ENCODE measurements at places on chromosomes 5 and 9. TPM values are rescaled to one million over a fixed set of nuclear protein-coding genes. Genes with fewer than 3 reads are reported as not detected.
A peak's percentile ranks its signal among the peaks of the same experiment; 100 is the strongest.

Gene BARX1
- 1.5 TPM for total RNA-seq

Gene PAM
- total RNA-seq, result 120 TPM

Gene SHOC1
- not detected for total RNA-seq

Gene GRM6
- total RNA-seq, result not detected

Gene ORM2
- total RNA-seq, result not detected

Gene CCL27
- total RNA-seq, result not detected

Gene CER1
- not detected for total RNA-seq

Gene PCDHGA1
- total RNA-seq, result 0.34 TPM

Gene NRG2
- 0.17 TPM for total RNA-seq

Gene SLC6A7
- total RNA-seq, result 0.06 TPM

Gene DNM1
- 12.3 TPM for total RNA-seq

Gene CTSV
- total RNA-seq, result 13.6 TPM

- DNase-seq, result no peak
Observed at GRCh38 chr9:94441796-94442195, 113.1 kb upstream of the PCAT7 start.

- DNase-seq, result peak; percentile 75
Observed at GRCh38 chr5:150322202-150322601, 19.5 kb upstream of the ARSI start.

- DNase-seq, result peak; percentile 20
Observed at GRCh38 chr9:34145165-34145564, 18.7 kb upstream of the DCAF12 start.

- DNase-seq, result peak; percentile 51
Observed at GRCh38 chr9:93682155-93682968, 106.0 kb downstream of the PHF2 start.

DNA sequence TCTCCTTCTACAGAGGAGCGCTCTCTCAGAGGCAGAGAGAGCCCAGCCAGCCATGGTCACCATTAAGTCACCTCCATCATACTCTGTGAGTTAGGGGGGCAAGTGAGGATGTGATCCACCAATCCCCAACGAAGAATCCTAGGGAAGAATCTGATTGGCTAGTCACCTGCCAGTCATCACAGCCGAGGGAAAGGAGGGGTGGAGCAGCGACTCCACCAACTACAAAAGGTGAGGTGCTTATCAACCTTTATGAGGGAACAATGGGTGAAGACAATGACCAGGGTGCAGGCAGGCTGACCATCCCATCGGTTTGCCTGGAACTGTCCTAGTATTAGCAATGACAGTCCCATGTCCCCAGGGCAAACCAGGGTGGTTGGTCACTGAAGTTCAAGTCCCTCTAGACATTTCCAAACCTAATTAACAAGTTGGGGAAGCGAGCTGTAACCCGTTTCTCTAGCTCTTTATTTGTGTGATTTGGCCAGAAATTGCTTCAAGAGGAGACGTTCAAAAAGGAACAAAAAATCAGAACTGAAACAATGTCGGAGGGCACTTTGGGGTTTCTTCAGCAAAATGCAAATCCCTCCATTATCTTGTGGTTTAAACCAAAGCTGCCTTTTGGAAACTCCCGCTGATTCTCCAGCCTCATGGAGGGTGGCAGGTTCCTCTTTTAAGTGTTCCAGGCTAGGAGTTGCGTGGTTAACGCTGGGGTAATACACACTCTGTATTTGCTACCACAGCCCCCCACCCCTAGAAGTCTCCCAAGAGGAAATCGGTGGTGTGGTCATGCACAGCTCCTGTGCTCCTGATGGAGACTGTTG lies 18.8 kb upstream of the FCN1 start:
- no peak for DNase-seq

- DNase-seq, result peak; percentile 59
Observed at GRCh38 chr9:71783120-71783523, 14.8 kb upstream of the CEMIP2 start.

DNA sequence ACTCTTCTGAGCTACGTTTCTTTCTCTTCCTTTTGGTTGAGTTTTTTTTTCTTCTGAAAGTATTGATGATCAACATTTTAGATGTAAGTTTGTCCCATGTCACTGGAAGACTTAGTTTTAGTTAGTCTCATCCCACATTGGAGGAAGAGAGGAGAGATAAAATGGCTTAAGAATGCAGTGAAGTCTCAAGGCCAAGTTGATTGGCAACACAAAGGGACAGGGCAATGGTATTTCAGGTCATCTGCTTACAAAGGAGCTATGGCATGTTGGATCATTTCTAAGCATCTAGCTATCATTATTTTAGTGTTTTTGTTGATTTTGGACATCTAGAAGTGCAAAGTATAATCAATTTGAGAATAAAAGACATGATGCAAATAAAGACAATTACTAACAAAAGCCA lies 58.6 kb downstream of the CDKN2A start:
- DNase-seq, result no peak

DNA sequence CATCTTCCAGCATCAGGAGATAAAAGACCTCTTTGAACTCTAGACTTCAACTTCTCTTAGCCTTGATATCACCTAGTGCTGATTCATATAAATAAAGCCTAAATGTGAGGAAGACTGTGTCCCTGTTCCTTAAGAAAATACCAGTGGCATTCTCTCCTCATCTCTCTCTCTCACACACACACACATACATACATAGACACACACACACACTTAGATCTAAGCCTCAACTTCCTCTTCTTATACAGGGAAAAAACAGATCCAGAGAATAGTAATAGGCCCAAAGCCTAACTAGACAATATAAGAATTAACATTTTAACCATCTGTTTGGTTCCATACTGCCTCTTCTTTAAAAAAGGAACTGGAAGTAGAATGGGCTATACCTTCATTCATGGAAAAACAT lies 195.3 kb upstream of the NR4A3 start:
- no peak for DNase-seq

DNA sequence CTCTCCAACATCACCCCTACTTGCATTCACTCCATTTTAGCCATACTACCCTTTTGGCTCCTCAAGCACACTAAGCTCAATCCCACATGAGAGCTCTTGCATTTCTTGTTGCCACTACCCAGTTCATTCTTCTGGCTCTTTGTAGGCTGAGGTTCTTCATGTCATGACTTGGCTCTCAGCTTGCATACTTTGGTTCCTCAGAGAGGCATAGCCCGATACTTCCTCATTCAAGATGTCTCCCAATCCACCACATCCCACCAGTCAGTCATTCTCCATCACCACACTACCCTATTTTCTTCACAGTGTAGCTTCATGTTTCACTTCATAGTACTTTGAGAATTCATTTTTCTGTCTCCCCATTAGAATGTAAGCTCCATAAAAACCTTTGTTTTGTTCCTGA lies 116.7 kb downstream of the NR6A1 start:
- DNase-seq, result no peak

DNA sequence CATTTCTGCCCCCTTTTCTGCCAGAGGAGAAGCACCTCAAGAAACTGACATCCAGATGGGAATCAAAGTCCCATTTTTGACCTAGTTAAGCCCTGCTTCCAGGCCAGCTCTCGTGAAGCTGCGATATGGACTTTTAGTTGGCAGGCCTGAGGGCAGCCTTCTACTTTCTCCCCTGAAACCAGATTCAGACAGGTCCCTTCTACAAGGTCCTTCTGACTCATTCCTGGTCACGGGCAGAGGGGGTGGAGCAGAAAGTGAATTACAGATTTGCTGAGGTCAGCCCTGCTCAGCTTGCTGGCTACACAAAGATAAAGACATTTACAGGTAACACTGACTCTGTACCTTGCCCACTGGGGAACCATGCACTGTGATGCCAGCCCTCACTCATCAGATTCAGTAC lies 52.8 kb upstream of the TUT7 start:
- peak; percentile 75 for DNase-seq

DNA sequence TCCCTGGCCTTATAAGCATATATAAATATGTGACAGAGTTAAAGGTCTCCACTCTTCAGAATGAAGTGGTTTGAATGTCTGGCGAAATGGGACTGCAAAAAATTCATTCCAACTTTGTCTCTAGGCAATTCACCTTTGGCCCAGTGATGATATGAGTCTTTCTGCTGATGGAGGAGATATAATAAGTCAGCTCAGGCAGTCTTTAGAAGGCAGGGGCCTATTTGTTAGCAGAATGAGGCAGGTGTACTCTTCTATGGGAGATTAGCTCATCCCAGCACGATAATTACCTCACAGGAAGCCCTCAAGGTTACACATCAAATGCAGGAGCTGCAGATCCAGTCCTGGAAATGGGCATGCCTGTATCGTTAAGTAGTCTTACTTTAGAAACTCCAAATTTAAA lies 300.5 kb downstream of the NR2F1-AS1 start:
- DNase-seq, result no peak

GRCh38 chr9:91298311-91298710 lies 63.4 kb downstream of the AUH start:
- DNase-seq, result no peak

DNA sequence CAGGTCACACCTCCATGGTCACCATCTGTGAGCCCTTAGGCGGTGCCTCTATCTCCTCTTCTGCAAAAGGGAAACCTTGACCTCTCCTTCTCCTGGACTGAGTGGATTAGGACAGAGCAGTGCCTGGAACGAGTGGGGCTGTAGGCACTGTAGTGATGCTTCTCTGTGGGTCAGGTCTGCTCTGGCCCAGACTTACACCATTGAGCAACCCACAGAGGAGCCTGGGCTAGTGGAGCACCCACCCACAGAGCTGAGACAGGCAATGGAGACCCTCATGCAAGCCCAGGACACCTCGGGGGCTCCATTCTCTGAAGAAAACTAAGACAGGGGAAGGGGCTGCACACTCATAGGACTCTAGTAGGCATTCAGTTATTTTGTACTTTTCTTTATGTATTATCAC lies 400.6 kb downstream of the GADD45G start:
- no peak for DNase-seq

- DNase-seq, result no peak
Observed at GRCh38 chr5:122366501-122366900, 54.5 kb downstream of the SNCAIP start.

DNA sequence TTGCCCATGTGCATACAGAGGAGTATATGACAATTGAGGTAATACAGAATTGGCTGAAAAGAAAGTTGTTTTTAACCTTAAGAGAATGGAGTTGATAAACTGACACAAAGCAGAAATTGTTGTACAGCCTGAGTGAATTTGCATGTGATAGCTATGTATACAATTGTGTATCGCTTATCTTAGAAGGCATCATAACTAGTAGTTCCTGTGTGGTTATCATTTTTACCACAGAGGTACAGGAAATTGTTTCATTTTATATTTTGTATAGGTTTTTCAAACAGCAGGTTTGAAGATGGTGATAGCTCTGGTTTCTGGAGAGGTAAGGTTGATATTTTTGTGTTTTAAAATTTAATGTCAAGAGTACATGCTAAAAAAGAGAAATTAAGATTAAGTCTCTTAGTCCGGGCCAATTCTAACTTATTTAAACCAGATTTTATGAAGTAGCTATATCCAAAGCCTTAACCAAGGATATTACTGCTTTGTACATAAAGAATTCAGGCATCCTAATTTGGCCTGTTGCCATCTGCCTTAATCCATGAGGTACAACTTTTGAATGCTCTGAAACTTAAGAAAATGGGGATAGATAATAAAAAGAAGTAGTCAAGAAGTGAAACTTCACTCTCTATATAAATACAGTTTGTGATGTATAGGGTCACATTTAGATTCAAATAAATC lies 26.0 kb downstream of the DDX4 start:
- DNase-seq, result no peak

DNA sequence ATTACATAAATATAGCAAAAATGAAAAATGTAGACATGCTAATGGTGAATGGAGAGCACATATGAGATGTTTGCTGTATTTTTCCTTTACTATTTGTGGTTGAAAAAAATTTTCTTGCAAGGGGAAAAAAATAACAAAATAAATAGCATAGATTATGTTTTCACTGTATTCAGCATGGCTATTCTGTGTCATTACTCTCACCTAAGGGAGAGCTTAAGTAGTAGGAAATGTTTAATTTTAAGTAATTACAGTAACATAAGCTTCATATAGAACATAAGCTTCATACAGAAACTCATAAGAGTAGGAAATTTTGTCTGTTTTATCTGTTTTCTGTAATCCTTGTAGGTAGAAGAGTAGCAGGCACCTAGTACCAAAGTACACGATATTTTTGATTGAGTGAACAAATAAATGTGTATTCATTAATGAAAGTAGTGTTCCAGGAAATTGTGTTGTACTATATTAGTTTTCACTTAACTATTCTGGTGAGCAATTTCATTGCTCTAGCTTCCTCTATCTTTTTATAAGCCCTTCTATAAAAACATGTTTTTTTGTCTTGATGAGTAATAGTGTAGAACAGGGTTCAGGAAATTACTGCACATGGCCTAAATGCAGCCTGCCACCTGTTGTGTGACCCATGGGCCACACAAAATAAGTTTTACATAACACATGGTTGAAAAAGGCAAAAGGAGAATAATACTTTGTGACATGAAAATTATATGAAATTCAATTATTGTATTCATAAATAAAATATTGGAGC lies 1025.0 kb upstream of the CDH10 start:
- no peak for DNase-seq

GRCh38 chr9:90365666-90366065 lies 277.0 kb downstream of the DIRAS2 start:
- DNase-seq, result no peak

- no peak for DNase-seq
Observed at GRCh38 chr5:138141734-138142133, 2.5 kb upstream of the NME5 start.

Measured in Daoy (cell line).